K562 (cell line): ENCODE measurements at places on chromosomes 2 and 18.

GRCh38 chr2:217573571-217573970, 429.2 kb downstream of the TNS1 start:
- no peak for DNase-seq

- no peak for DNase-seq
These were observed 3.3 kb downstream of the TWSG1 start for GRCh38 chr18:9337873-9338272.

DNA sequence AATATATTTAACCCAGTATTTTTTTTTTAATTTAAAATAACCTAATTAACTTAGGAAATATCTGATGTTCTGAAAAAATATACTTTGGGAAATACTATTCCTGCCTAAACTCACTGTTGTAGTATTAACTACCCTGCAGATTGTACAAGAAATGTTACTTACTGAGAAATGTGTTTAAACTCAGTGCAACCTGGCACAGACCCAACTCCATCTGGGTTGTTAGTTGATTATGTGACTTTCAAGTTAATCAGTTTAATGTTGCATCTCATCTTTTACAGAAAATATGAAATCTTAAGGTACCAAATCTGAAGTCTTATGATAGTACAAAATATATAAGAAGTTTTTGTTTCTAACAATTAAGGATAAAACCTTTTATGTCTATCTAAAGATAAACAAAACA, 27.3 kb downstream of the VAPA start:
- DNase-seq: no peak

DNA sequence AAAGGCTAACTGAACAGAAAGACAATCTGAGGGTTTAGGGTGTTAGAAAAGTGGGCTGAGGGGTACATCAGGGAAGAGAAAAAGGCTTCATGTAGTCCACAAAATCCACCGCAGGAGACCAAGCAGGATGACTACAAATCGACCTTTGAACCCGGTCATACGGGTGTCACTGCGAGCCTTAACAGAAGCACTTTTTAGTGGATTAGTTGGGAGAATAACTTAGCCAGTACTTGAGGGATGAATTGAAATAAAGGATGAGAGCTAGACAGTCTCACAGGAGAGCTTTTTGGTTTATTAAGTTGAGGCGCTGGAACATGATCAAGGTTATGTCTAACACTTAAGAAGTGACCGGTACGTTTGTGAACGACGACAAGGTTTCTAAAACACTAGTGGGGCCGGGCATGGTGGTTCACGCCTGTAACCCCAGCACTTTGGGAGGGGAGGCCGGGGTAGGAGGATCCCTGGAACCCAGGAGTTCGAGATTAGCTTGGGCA, 217.7 kb downstream of the MCFD2 start:
- peak; percentile 23 for DNase-seq

DNA sequence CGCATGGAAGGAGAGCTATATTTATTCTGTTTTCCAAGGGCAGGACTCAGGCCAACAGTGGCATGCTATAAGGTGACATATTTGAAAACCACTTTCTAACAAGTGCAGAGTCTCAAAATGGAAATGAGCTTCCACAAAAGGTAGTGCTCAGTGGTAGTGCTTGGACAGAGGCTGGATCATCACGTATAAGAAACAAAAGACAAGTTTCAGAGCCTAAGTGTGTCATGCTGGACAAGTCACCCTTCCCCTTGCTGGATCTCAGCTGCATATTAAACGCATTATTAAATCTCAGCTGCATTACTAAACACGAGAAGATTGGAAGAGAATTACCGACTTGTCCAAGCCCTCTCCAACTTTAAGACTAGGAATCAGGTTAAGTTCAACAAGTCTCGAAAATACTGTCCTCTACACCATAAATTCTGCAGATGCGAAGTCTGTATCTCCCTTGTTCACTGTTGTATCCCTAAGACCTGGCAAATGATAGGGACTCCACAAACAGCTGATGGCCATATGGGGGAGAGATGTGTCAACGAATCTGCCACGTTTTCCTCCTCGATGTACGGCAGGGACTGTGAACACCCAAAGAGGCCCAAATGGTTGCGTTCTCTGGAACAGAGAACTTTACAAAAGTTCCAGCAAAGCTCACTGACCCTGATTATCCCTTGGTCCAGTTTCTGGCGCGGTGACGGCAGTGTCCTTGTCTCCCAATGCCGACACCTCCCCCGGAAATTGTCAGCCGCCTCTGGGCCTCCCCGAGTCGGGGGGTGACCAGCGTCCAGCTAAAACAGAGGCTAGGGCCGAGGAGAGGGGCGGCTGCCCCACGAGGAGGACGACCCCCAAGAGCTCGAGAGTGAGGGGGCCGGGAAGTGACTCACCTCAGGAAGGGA, 611 bp downstream of the NOL10 start:
- DNase-seq: peak; percentile 29

- DNase-seq: no peak
These were observed 334.7 kb downstream of the EIPR1 start for GRCh38 chr2:3042601-3043585.

DNA sequence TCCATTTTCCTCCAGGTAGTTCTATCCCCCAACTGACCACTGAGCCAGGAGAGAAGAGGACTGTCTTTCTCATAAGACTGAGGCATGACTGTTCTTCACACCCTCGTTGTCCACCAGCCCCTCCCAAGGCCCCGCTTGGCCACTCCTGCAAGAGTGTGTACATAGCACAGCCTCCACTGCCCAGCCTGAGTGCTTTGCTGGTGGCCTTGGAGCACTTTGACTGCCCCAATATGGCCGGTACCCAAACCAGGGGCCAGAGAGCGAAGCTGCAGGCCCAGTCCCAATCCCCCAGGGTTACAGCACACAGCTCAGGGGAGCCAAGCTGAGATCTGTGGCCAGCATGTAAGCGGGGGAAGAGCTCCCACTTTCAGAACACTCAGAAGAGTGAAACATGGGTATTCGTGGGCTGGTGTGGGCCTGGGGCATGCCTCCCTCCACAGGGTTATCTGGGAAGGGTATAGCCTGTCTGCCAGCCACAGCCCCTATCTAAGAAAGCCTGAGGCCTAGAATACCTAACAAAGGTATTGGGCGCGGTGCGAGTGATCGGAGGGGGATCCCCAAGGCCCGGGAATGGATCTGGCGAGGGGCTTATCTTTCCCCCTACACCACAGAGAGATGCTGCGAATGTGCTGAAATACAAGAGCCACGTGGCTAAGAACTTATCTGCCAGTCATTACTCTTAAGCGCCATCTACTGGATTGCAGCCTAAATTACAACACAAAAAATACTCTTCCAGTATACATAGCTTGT, 163.8 kb downstream of the WDPCP start:
- DNase-seq: peak; percentile 52
